Activated naive CD8-positive, alpha-beta T cell treated with anti-CD3 and anti-CD28 coated beads for 36 hours (primary cell): ENCODE measurements at places on chromosomes 7 and 10.
A peak's percentile ranks its signal among the peaks of the same experiment; 100 is the strongest.

GRCh38 chr10:133529576-133529946, 2.4 kb downstream of the CYP2E1 start:
- no peak for DNase-seq

- no peak for DNase-seq
These were observed 5.3 kb upstream of the NEUROG3 start for GRCh38 chr10:69578508-69578991.

DNA sequence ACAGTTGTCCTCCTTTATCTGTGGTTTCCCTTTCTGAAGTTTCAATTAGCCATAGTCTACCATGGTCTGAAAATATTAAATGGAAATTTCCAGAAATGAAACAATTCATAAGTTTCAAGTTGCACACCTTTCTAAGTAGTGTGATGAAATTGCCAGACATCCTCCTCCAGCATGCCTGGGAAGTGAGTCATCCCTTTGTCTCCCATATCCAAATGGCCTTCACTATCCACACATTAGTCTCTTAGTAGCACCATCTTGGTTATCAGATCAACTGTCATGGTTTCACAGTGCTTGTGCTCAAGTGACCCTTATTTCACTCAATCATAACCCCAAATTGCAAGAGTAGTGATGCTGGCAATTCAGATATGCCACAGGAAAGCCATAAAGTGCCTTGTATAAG, 83.4 kb upstream of the PPP1R9A start:
- DNase-seq, result no peak

DNA sequence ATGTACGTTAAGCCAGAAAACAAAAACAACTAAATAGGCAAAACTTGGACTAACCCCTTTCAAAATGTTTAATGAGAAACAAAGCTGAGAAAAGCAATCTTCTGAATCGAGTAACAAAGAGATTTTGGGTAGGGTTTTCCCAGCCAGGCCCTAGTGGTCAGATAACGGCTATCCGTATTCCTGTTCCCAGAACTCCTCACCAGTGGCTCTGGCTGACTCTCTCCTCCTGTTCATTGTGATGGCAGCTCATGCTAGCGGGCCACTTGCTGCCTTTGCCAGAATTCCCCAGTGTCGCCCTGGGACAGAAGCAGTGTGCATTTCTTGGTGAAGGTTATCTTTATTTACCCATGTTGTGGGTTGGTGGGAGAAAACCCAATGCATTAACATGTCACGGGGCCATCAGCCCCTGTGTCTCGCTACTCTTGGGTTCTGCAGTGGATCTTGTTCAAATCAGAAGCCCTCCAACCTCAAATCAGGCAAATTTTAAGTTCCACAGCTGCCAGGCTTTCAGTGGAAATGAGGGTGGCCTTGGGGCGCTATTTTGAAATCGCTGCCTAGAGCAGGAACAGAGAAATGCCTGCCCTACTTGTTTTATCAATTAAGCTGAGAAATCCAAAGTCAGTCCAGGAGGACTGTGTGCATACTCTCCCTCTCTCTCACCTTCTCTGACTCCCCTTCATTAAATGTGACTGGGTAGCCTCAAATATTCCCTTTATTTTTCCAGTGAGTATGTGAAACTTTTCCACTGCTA, 164.5 kb upstream of the NPVF start:
- DNase-seq, result no peak

DNA sequence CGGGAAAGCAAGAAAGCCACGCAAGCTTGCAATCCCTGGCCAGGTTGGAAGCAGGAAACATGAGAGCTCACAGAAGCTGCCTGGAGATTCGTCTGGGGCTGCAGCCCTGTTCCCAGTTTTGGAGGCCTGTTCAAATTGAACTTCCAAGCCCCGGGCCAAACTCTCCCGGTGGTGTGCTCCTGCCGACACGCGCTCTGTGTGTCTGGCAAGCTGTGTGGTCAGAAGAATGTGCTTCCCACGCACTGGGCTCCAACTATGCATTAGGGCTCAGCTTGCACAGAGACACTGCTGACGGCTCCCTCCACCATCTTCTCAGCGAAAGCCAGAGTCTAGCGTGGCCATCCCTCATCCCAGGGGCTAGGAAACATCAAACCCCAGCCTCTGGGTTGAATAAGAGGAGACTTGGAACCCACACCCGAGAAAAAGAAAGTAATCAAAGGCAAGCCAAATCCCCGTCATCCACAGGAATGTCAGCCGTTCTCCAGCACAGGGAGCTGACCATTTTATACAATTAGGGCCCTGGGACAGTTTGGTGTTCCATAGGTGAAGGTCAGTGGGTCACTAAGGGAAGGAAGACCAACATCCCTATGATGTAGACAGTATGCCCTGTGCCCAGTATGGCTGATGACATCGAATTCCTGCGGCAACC, 107.2 kb downstream of the FGFR2 start:
- DNase-seq, result no peak

- DNase-seq, result no peak
These were observed 92.4 kb upstream of the BTBD16 start for GRCh38 chr10:122178655-122179054.

DNA sequence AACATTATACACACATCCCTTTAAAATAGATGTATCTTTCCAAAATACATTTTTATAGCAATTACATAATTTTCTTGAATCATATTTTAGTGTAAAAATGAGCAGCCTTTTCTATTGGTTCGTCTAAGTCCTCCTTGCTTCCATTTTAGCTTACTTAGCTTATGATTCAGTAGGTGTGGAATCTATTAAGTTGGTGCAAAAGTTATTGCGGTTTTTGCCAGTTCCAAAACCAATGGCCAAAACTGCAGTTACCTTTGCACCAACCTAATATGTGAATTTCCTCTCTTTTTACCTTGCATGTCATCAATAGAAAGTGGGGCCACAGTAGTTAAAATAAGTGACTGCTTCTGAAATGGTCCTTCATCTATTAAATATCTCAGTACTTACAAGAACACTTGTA, 279.0 kb downstream of the OTUD1 start:
- DNase-seq, result no peak

GRCh38 chr10:28214219-28214618, 88.6 kb downstream of the MPP7 start:
- DNase-seq, result no peak

DNA sequence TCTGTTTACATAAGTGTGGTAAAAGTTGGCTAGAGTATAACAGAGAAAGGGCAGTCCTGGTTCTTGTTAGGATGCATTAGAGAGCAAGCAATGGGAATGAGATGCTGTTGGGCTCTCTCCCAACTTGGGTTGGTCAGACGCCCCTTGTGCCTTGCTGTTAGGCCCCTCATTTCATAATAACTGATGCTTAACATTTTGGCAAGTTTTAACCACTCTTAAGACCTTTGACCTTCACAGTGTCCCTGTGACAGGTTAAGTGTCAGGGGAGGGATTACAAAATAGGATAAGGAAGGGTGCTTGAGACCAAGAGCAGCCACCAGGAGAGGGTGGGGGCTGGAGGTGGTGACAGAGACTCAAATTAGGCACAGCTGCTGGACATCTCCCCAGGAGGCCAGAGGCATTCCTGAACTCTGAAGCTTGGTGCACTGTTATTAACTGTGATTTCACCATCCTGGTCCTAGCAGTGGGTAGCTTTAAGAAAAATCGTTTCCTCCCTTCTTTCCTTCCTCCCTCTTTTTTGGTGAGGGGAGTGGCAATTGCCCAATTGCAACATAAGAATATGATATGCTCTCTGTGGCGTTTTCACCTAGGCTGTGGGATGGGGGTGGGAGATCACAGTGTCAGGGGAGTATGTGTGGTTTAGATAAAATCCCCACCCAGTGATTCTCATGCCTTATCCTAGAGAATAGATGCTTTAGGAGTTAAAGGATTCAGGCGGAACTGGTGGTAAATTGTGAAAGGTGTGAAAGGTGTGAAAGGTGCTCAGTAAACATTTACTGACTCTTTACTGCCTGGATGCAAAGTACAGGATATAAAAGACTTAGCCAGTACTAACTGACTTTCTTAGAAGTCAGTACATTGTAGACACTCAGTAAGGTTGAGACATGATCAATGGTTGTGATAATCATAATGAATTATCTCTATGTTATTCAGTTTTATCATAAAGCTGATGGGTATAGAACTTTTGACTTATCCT, 270.5 kb downstream of the BICC1 start:
- DNase-seq, result no peak

DNA sequence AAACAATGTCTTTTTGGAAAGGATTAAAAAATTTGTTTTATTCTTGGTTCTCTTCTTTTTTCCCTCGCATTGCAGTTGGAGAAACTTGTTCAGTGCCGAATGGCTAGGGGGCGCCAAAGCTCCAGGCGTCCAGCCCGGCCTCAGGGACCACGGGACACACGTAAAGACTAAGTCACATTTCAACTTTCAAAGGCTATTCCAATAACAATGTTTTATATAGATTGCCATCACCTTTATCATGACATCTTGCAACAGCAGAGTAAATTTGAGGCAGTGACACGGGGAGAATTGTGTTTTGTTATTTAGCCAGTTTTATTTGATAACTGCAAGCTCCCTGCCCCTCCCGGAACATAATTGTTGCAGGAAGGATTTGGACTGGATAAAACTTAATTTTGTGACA, 2.2 kb upstream of the IGFBP3 start:
- DNase-seq, result peak; percentile 67

DNA sequence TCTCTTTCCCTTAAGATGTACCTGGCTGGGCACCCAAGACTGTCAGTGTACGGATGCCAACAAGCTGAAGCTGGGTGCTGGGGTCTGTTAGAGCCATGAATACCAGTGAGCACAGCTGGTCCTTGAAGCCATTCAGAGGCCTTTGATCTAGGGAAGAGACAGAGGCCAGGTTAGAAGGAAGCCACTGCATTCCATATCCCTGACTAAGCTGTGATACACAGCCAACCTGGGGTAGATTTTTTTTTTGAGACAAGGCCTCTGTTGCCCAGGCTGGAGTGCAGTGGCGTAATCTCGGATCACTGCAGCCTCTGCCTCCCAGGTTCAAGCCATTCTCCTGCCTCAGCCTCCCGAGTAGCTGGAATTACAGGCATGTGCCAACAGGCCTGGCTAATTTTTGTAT, 20.8 kb downstream of the ZDHHC16 start:
- no peak for DNase-seq

GRCh38 chr10:127977357-127978009, 70.6 kb downstream of the PTPRE start:
- no peak for DNase-seq

DNA sequence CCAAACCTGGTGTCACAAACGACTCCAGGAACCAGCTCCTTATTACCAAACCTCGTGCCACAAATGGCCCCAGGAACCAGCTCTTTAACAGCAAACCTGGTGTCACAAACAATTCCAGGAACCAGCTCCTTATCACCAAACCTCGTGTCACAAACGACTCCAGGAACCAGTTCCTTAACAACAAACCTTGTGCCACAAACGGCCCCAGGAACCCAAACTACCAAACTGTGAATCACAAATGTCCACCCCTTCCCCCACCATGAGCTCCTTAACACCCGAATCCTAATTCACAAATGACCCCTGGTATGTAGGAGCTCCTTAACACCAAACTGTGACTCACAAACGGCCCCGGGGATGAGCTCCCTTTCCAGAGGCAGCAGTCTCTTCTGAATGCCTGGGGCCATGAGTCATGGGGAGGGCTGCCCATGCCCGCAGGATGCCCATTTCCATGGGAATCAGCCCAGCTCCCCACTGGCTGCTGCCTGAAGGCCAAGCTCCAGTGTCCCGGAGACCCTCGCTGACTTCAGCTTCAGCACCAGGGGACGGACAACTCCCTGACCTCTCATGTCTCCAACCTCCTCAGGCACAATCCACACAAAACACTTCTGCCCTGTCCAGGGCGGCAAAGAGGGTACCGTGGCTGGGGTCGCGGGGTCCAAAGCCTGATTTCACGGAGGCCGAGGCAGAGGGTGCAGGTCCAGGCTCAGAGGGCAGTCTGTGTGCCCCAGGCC, 213.1 kb downstream of the ELFN1 start:
- DNase-seq, result no peak

- no peak for DNase-seq
These were observed 24.0 kb downstream of the ELFN1 start for GRCh38 chr7:1693991-1694524.

DNA sequence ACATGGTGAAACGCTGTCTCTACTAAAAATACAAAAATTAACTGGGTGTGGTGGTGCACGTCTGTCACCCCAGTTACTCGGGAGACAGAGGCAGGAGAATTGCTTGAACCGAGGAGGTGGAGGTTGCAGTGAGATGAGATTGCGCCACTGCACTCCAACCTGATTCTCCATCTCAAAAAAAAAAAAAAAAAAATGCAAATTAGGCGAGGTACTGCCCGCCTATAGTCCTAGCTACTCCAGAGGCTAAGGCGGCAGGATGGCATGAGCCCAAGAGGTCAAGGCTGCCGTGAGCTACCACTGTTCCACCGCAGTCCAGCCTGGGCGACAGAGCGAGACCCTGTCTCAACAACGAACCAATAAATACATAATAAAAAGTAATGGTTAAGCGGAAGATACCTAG, 1.1 kb upstream of the EIF4H start:
- no peak for DNase-seq

DNA sequence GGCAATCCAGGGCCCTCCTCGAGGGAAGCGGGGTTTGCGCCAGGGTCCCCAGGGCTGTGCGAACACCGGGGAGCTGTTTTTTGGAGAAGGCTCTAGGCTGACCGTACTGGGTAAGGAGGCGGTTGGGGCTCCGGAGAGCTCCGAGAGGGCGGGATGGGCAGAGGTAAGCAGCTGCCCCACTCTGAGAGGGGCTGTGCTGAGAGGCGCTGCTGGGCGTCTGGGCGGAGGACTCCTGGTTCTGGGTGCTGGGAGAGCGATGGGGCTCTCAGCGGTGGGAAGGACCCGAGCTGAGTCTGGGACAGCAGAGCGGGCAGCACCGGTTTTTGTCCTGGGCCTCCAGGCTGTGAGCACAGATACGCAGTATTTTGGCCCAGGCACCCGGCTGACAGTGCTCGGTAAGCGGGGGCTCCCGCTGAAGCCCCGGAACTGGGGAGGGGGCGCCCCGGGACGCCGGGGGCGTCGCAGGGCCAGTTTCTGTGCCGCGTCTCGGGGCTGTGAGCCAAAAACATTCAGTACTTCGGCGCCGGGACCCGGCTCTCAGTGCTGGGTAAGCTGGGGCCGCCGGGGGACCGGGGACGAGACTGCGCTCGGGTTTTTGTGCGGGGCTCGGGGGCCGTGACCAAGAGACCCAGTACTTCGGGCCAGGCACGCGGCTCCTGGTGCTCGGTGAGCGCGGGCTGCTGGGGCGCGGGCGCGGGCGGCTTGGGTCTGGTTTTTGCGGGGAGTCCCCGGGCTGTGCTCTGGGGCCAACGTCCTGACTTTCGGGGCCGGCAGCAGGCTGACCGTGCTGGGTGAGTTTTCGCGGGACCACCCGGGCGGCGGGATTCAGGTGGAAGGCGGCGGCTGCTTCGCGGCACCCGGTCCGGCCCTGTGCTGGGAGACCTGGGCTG, 26.0 kb downstream of the PRSS2 start:
- DNase-seq, result no peak

DNA sequence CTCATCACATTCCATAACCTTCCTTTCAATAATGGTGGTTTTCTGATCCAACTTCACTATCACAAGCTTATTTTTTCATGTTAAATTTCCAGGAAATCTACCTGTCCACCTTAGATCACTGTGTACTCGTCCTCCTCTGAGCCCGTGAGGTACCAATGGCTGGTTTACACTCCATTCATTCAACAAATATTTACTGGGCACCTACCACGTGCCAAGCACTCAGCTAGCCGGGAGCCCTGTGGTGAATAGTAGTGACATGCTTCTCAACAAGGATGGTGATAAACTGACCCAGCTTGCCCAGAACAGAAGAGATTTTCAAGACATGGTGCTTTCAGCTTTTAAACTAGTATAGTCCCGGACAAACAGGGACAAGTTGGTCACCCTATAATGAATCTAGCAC, 98.2 kb downstream of the FAM204A start:
- DNase-seq, result no peak
